ENCODE measurements at places on chromosomes 12 and 14. TPM values are rescaled to one million over a fixed set of nuclear protein-coding genes. Genes with fewer than 3 reads are reported as not detected.
A peak's percentile ranks its signal among the peaks of the same experiment; 100 is the strongest.

GRCh38 chr12:92539110-92539749 lies 163.6 kb upstream of the PLEKHG7 start:
- no peak overlapping the region for H3K4me3 ChIP-seq
- H3K27me3 ChIP-seq = no peaks in the 10 kb centered on the region
- no peak for DNase-seq
- peaks cover 38% of the 10 kb centered on the region for H3K4me1 ChIP-seq
- no peak overlapping the region for H3K27ac ChIP-seq

DNA sequence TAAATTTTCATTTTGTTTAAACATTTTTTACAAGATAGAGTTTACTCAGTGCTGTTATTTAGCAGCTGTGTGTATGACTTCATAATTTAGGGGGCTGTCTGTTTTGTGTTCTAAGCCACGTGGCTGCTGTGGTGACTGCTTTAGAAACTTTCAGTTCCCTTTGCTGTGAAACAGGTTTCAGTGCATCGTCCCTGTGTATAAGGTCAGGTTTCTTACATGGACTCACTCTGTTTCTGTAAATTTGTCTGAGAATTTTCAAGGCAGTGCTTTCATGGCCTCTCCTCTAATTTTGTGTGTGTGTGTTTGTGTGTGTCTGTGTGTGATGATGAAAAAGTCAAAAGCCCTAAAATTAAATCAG lies 32.4 kb downstream of the BICD1 start:
- H3K36me3 ChIP-seq = peaks cover 1% of the 10 kb centered on the region
- H3K27me3 ChIP-seq = no peaks in the 10 kb centered on the region
- H3K4me3 ChIP-seq = peak overlapping the region; percentile 76
- peak overlapping the region; percentile 95 for H3K27ac ChIP-seq

DNA sequence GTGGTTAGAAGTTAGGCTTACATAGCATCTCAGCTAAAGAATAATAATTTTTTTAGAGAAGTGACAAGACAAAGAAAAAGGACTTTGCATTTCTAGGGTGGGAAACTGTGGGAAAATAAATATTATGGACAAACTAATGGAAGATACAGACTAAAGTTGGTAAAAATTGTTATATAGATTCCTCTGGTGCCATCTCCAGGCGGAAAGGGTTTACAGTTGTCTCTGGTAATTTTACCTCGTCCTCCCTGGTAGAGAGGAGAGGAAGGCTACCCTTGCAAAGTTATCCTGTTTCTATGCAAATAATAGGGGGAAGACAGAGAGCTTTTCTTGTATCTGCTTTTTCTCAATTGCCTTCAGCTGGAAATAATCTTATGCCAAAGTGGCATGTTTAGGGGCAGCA lies 5.2 kb downstream of the OR11G2 start:
- H3K36me3 ChIP-seq = no peaks in the 10 kb centered on the region
- no peak overlapping the region for H3K27ac ChIP-seq
- no peak for DNase-seq
- no peak overlapping the region for H3K4me3 ChIP-seq
- no peaks in the 10 kb centered on the region for H3K4me1 ChIP-seq

DNA sequence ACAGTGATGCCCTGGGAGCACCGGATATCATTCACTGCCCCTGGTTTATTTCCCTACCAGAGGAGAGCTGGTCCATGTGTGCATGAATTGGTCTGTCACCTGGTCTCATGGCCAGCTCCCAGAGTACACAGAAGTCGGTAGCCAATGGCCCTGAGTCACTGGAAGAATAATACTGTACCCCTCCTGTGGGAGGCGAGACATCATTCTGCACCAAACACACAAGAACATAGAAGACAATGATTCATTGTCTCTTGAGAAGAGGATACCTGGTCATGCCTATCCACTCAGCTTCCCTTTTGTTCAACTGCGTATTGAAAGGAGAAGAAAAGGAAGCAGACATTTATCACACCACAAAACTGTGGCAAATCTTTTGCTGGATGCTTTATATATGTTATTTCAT lies 216.2 kb downstream of the DPF3 start:
- H3K27me3 ChIP-seq = peaks cover 30% of the 10 kb centered on the region
- no peaks in the 10 kb centered on the region for H3K36me3 ChIP-seq

GRCh38 chr12:44046732-44047417 lies 211.0 kb downstream of the TMEM117 start:
- H3K4me1 ChIP-seq = no peaks in the 10 kb centered on the region
- DNase-seq = no peak
- no peak overlapping the region for H3K27ac ChIP-seq
- no peak overlapping the region for H3K4me3 ChIP-seq
- H3K27me3 ChIP-seq = no peaks in the 10 kb centered on the region

GRCh38 chr12:55720894-55721444 lies 776 bp downstream of the RDH5 start:
- no peaks in the 10 kb centered on the region for H3K27me3 ChIP-seq
- H3K27ac ChIP-seq = peak overlapping the region; percentile 29
- H3K4me1 ChIP-seq = peaks cover 8% of the 10 kb centered on the region
- no peak for DNase-seq
- H3K4me3 ChIP-seq = no peak overlapping the region
- peaks cover 5% of the 10 kb centered on the region for H3K36me3 ChIP-seq

The OR6C68 gene
- total RNA-seq = not detected
